ENCODE measurements at places on chromosomes 11 and 22.
A peak's percentile ranks its signal among the peaks of the same experiment; 100 is the strongest.

GRCh38 chr11:60747359-60747873 lies 9.3 kb upstream of the MS4A15 start:
- DNase-seq: no peak

DNA sequence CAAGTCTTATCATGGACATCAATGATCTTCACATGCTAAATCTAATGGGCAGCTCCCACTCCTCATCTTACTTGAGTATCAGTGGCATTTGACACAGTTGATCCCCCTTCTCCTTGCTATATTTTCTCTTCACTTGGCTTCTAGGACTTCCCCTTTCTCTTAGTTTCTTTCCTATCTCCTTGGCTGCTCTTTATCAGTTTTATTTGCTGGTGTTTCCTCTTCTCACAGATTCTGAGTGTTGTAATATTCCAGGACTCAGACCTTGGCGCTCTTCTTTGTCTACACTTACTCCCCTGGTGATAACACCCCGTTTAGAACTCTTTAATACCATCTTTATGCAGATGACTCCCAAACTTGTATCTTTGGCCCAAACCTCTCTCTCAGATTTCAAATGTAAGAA lies 33.9 kb upstream of the RASSF10 start:
- no peak for DNase-seq

DNA sequence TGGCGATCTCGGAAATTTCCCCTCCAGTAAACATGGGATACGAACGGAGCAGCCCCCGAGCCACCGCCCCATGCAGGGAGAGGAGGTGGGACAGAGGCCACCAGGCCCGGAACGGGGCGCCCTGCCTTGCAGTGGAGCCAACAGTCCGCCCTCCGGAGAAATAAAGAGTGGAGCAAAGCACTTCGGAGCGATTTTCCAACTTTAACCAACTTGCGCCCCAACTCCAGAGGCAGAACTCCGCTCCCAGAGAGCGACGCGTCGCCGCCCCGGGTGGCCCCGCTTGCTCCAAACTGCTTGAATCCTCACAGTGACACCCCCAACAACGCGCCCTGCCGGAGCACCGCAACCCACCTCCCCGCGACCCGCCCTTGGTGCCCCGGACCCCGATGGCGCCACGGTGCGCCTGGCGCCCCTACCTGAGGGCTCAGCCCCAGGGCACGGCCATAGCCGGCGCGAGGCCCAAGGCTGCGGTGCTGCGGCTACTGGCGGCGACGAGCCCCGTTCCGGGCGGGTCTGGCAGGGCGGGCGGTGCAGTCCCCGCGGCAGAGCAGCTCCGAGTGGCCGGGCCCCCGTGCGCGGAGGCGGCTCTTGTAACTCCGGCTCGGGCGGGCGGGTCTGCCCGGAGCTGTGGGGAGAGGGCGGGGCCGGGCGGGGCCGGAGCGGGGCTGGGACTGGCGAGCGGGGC lies at the start of gene AHNAK:
AHNAK (minus strand) TSS at position 563 of the 685 bp plus-strand sequence. CDS start 10,708 bp downstream, outside the sequence.
- no peak for DNase-seq

DNA sequence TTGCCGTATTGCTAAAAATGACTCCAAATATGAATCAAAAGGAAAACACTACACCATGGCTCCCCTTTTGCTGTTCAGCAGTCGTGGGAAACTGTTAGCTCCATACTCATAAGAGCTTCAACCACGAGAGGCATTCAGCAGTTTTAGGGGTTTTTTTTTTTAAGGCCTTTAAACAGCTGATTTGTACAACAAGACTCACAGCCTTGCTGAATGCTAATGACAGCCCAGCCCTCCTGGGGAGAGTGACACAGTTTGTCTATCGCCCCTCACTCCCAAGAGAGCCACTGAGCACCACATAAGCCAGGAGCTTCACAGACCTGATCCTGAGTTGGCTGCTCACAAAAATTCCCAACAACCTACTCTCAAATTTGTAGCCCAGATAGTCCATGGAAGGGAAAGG lies 32.4 kb downstream of the GALNT18 start:
- DNase-seq: no peak

GRCh38 chr11:128884703-128885338 lies 6.3 kb upstream of the KCNJ5 start:
- DNase-seq: peak; percentile 76

DNA sequence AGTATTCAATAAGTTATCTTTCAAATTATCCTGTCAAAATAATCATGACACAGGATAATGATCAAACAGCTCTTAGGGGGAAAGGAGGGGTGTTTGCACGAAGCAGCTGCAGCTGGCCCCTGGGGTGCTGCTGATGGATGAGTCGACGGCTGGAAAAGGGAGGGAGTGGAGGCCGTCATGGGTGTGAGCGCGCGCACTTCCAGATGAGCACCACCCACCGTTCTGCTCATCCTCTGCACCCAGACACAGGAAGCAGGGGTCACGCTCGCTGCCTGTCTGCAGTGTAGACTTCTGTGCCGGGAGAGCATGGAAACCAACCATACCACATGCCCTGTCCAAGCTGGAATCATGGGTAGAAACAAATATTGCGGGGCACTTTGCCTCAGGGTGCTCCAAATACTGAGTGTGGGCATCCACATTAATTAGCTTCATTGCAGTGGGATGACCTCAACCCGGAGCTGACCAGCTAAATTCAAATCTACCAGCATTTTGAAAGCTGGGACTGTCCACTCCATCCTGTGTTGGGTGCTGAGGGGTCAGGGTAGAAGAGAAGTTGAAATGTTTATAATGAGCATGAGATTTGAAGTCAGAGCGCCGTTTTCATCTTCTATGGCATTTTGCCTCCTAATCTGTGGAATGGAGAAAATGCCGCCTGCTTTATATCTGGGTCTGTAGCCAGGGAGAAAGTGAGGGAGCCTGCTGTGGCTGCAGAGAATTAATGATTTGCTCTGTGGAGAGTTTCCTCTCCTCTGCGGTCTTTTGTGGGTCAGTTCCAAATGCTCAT lies 802.4 kb downstream of the TBC1D22A start:
- DNase-seq: no peak

- no peak for DNase-seq
These were observed 122.7 kb upstream of the FAT3 start for GRCh38 chr11:92101920-92102319.

DNA sequence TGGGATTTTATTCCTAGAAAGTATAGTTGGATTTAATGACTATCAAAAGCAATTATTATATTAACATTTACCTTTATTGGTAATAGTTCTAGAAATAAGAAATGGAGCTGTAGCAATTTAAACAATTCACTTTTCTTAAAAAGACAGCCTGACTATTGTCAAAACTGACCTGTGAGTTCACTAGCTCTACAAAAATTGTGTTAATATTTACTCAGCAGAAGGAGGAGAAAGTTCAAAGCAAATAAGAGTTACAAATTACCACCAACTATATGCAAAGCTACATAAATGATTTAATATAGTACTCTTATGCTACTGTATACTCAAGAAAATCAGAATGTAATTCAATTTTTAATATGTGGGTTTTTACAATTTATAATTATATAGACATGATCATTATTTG lies 310.0 kb downstream of the DCDC1 start:
- DNase-seq: no peak

GRCh38 chr11:2761131-2762030 lies 61.6 kb upstream of the KCNQ1OT1 start:
- no peak for DNase-seq

DNA sequence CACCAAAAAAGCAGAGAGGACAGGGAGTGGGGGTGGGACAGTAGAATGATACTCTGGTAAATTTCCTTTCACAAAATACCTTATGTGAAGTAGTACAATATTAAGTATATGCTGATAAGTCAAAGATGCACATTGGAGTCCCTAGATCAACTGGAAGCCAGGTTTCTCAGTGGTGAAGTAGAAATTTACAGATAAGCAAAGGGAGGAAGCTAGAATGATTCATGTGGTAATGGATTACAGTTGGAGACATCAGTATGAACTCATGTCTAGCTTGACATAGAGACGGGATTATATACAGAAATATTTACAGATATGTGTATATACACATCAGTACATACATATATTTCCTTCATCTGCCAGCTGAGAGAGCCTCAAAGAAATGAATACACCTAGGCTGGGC lies 21.5 kb downstream of the PLEKHB1 start:
- DNase-seq: no peak

DNA sequence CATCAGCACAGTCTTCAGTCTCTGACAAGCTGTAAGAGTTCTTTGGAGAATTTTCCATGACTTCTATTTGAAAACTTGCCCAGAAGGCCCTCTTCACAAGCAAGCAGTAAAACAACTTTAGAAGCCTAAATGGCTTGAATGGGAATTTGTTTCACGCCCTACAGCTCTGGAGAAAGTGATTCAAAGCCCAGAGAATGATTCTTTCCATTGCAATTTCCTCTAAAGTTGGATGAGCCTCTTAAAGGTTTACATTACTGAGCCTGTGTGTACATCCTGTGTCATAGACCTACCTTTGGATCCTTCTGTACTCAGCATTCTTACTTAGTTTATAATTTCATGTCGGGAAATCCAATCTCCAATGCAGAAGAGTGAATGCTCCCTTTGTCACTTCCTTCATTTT lies 6.8 kb upstream of the OR8B3 start:
- no peak for DNase-seq
